ENCODE measurements at places on chromosomes 6 and 20.

GRCh38 chr6:89048985-89049384, 31.6 kb upstream of the PNRC1 start:
- no peak for DNase-seq

DNA sequence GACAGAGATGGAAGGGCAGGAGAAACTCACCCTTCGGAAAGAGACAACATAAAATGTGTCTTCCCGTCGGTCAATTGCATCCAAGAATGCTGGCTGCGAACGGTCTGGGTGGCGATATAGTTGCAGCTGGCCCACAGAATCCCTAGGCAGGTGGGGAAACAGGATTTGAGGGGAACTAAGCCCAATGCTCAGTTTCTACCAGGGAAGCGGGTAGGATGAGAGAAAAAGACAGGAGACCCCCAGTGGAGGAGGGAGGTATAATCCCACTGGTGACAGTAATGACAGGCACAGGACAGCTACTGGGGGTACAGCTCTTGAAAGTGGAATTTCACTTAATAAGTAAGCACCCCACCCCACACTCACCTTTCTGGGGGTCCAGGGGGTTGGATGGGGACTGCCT, 7.5 kb upstream of the TNXB start:
- no peak for DNase-seq

GRCh38 chr6:158487495-158487894, 72.4 kb upstream of the TMEM181 start:
- no peak for DNase-seq

- DNase-seq, result peak; percentile 41
Observed at GRCh38 chr20:47360297-47361056, 4.0 kb upstream of the ZMYND8 start.

DNA sequence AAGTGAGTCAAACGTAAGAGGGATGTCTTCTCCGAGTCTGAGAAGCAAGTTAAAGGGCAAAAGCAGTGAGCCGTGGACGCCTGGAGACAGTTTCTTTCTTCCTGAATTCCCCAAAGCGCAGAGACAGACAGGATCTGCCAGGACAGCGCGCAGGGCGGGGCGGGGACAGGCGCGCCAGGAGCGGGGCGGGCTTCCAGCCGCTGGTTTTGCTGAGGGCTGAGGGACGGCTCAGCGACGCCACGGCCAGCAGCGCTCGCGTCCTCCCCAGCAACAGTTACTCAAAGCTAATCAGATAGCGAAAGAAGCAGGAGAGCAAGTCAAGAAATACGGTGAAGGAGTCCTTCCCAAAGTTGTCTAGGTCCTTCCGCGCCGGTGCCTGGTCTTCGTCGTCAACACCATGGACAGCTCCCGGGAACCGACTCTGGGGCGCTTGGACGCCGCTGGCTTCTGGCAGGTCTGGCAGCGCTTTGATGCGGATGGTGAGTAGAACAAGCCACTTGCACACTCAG, at the start of gene SCGN:
TSS of gene SCGN (plus strand) at position 209 of the 509 bp plus-strand sequence. CDS start at position 398, 189 bp downstream.
- DNase-seq, result peak; percentile 62
